ENCODE measurements at places on chromosomes 2 and 18.

DNA sequence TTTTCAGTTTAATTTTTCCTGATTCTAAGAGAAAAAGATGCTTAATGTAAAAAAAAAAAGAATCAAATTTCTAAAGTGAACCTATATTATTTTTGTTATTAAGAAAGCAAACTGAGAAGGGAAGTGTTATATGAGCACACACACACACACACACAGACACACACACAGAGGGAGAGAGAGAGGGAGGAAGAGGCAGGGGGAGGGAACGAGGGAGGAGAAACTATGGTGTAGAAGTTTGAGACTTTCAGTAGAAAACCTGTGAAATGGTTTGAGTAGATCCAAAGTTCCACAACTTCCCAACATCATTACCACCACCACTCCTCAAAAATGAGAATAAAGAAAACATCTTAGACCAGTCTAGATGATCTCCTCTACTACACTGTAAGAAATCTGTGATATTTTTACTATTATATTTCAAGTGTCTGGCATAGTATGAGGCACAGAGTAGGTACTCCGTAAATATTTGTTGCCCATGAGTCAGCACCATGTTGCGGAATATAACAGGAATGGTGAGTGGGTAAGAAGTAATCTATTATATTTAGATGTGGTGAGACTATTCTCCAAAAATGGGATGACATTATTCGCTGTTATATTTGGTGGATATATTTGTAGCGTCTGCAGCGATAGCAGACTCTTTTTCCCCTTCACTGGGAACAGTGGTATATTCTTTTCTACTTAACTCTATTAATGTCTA, 149.4 kb upstream of the DNMT3A start:
- no peak for DNase-seq

DNA sequence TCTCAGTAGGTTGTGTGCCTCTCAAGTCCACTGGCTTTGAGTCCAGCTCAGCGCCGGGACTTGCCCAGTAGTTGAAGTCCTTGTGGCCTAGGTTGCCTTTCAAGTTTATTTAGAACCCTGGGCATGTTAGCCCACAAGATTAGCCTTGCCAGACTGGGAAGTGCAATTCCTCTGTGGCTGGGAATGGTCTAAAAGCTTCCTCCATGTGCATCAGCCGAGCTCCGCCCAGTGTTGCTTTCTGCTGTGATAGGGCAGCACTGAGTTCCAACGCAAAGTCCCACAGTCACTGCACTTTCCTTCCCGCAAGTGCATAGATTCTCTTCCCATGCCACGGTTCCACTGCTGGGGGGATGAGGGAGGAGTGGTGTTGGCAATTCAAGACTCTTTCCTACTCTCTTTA, 308.9 kb upstream of the THUMPD2 start:
- no peak for DNase-seq

DNA sequence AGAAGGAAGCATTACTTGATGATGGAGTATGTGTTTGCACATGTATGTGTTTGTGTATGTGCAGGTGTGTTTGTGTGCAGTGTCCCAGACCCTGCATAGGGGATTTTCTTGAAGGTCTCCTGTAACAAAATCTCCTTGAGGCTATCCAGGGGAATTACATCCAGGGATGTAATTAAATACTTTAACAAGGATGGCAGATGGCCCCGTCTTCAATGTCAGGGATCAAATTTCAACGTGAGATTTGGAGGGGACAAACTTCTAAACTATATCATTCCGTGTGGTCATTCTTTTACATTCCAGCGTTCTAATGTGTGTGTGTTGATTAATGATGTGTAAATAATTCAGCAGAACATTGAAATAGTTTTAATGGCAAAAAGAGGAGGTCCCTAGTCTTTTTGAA, 3.3 kb downstream of the UGT1A9 start:
- no peak for DNase-seq

GRCh38 chr2:37350034-37350433, 5.6 kb downstream of the QPCT start:
- DNase-seq, result peak; percentile 50
